ENCODE measurements at places on chromosomes 12 and 14. TPM values are rescaled to one million over a fixed set of nuclear protein-coding genes. Genes with fewer than 3 reads are reported as not detected.

- no peaks in the 10 kb centered on the region for H3K27me3 ChIP-seq
- no peaks in the 10 kb centered on the region for H3K4me1 ChIP-seq
- H3K27ac ChIP-seq, result no peak overlapping the region
- no peak for DNase-seq
Observed at GRCh38 chr12:68733661-68734071, 12.3 kb upstream of the SLC35E3 start.

DNA sequence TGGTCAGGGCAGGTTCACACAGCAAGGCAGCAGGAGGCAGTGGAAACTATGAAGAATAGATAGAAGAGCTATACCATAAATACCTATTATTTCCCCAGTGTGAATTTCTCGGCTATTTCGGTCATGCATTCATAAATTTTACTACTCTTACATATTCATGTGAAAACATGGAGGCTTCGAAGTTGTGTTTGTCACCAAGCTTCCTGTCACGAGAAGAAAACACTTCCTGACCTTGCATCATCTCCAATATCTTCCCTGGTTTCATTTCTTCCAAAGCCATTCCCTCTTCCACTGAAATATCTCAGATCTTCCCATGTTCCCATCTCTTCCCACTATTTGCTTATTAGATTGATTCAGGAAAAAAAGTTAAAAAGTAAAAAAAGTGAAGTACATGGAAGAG, 80.4 kb downstream of the CPNE8 start:
- H3K4me1 ChIP-seq, result no peaks in the 10 kb centered on the region
- no peak for DNase-seq
- no peak overlapping the region for H3K27ac ChIP-seq
- no peaks in the 10 kb centered on the region for H3K27me3 ChIP-seq
- H3K36me3 ChIP-seq, result no peaks in the 10 kb centered on the region

The TAS2R42 gene
- total RNA-seq, result not detected

The GPD1 gene
- 1.1 TPM for total RNA-seq
